Vagina (tissue), 2 donors: ENCODE measurements at places on chromosomes 13 and 19.

DNA sequence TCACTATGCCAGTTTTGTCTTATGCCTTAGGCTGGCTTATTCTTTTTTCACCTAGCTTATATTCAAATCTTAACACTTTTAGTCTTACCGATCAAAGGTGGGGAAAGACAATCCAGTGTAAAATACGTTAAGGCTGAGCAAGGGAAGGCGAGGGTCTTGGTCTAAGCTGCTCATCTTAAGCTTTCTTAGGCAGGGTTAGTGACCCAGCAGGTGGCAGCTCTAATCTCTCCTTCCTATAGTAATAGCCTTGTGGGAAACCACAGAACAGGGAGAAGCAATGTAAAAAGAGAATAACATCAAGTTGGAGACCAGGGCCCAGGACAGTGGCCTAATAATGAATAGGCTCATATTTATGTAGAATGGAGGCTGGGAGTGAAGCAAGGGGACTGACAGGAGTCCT, 45.9 kb downstream of the COG3 start:
- DNase-seq = no peak

DNA sequence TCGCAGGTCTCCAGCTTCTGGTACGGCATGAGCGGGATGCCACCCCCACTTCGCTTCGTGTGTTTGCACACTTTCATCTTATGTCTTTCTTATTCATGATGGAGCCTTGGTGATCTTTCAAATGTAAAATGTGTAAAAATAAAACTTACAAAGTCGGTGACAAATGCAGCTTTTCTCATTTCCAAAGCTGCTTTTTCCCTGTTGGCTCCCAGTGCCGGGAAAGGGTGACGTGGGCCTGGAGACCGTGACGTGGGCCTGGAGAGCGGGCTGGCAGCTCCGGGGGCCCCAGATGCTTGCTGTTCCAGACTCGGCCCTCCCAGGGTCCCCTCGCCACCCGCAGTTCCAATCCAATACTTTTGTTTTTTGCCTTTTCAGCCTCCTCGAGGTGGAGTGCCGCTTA, 101.4 kb downstream of the KDM4B start:
- no peak for DNase-seq

GRCh38 chr19:46466536-46467196, 4.7 kb downstream of the PNMA8A start:
- no peak for DNase-seq

DNA sequence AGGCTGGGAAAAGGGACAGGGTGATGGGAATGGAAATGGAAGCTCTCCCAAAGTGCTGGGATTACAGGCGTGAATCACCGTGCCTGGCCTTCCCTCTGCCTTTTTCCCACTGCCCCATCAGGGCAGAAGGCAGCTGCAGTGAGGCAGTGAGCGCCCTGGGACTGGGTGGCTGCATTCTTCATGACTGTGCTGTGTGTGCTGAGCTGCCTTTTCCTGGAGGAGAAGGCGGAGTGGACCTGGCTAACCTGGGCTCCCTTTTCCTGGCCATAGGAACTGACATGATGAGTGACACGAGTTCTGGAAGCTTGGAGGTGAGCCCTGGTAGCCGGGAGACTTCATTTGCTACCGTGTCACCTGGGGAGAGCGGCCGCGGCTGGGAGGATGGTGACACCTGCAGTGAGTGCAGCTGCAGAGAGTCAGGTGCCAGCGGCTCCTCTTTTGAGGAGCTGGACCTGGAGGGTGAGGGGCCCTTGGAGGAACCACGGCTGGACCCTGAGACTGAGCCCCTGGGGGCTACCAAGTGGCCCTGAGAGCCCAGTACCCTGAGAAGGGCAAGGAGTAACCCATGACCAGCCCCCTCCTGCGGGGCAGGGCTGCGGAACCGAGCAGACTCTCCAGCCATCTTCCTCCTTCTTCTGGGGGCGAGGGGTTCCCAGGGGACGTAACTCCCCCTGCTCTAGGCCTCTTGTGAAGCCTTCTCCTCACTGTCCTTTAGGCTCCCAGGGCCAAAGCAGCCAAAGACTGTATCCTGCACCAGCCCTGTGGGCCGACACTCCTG, 26.3 kb upstream of the ZNF492 start:
- peak; percentile 74 for DNase-seq

GRCh38 chr13:99296398-99296797, 10.8 kb downstream of the GPR183 start:
- no peak for DNase-seq

GRCh38 chr19:51789061-51789795, 5.7 kb upstream of the FPR3 start:
- DNase-seq = no peak

DNA sequence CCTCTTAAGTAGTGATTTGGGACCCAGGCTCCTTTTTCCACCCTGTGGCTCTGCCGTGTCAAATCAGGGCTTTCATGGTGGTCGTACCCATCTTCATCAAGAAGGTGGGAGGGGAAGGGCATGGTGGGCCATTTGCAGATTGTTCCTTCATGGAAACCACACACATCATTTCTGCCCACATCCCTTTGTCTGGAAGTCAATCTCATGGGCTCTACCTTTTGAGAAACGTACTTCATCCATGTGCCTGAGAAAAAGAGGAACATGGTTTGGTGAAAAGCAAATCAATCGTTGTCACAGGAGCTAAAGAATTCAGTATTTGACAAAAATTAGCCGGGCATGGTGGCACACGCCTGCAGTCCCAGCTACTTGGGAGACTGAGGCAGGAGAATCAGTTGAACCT, 233.4 kb downstream of the FOXO1 start:
- no peak for DNase-seq

DNA sequence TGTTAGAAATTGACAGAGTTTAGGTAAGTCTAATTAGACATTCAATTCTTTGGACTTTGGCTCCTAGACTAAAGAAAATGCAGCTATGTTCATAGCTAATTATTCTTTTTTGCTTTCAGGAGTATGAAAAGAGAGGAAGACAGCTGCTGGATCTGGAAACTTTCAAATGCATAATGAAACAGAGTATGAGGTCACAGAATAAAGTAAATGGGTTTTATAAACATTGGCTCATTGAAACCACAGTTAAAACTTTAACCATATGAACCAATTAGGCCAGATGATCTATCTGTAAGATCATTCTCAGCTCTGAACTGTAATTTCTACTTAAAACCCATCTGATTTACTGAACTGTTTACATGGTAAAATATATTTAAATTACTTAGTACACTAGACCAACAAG, 82.7 kb downstream of the TEX26 start:
- no peak for DNase-seq

- DNase-seq = no peak
Observed at GRCh38 chr13:109026266-109026665, 396.9 kb downstream of the MYO16 start.

DNA sequence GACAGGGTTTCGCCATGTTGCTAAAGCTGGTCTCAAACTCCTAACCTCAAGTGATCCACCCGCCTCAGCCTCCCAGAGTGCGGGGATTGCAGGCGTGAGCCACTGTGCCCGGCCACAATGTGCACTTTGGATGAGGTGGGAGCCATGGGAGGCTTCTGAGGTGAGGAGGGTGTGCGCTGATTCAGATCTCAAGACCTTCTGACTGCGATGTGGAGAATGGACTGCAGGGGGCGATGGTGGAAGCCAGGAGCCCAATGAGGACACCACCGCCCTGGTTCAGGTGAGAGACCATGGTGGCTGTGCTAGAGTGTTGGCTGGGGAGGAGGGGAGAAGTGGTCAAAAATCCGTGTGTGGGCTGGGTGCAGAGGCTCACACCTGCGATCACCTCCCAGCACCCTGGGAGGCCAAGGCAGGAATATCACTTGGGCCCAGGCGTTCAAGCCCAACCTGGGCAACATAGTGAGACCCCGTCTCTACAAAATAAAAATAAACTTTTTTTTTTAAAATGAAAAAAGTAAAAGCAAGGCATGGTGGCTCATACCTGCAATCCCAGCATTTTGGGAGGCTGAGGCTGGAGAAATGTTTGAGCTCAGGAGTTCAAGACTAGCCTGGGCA, 5.6 kb downstream of the INAFM1 start:
- DNase-seq = no peak

GRCh38 chr13:84524586-84524985, 642.3 kb upstream of the SLITRK1 start:
- DNase-seq = no peak

GRCh38 chr13:75960538-75960994, 324.4 kb downstream of the LMO7 start:
- DNase-seq = no peak

- DNase-seq = no peak
Observed at GRCh38 chr19:19580418-19580817, 38.1 kb downstream of the PBX4 start.

DNA sequence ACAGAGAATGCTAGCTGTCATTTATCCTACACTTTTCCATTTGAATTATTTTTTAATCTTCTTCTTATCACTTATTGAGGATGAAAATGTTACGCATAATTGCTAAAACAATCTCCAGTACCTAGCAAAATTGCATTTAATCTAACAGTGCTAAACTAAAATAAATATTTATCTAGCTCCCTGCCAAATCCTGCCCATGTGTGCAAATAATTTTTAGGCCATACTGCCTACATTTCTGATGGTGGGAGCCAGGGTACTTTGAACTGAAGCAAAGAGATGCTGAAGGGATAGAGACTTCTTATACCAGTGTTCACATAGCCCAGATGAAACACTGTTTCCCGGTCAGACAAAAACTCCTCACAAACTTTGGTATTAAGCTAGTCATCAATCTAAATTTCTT, 1268.7 kb upstream of the PCDH20 start:
- no peak for DNase-seq

DNA sequence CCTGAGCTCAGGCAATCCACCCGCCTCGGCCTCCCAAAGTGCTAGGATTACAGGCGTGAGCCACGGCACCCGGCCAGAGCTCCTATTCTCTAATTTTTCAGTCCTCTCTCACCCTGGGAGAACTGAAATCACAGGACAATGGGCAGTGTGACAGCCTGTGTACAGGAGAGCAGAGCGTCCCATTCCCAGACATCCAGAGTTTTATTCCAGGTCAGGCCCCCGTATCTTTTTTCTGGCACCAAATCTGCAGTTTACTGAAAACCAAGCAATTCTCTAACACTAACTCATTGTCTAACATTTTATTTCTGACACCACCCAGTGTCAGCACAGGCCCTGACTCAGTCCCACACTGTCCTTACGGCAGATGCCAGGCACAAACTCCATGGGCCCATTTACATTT, 6.7 kb downstream of the ZNF708 start:
- no peak for DNase-seq

- no peak for DNase-seq
Observed at GRCh38 chr13:23578411-23579071, 8.3 kb downstream of the TNFRSF19 start.

- DNase-seq = no peak
Observed at GRCh38 chr13:91557328-91558090, 159.1 kb downstream of the GPC5 start.

DNA sequence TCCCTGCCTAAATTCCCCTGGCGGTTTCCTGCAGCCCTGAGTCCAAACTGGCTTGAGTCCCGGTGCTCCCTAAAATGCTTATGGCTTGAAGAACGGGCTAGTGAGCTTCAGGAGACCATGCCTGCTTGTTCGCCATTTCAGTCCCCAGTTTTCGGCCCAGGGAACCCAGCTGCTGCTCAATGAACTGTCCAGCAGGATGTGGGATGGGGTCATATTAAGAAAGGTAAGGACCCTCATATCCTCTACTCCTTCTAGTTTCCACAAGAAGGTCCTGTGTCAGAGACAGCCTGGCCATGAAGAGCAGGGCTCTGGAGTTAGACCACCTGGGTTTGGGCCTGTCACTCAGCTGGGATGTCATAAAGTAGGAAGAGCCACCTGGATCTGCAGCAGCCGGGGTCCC, 17.0 kb upstream of the SPC24 start:
- DNase-seq = no peak

DNA sequence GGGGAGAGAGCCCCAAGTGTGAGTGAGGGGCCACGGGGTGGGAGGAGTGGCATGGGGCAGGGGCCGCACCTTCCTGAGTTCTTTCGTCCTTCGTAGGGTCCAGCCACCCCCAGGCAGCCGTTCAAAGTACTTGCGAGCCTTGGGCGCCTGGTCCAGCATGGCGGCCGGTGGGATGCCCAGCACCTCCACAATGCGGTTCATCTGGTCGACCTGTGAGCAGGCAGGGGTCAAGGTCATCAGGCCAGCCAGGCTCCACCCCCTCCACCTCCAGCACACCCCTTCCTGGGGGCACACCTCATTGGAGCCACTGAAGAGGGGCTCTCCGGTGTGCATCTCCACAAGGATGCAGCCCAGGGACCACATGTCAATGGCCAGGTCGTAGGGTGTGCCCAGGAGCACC, 6.7 kb downstream of the DYRK1B start:
- no peak for DNase-seq

- no peak for DNase-seq
Observed at GRCh38 chr13:77919246-77919920, 752 bp upstream of the EDNRB start.

- no peak for DNase-seq
Observed at GRCh38 chr19:469833-470232, 9.0 kb upstream of the SHC2 start.

DNA sequence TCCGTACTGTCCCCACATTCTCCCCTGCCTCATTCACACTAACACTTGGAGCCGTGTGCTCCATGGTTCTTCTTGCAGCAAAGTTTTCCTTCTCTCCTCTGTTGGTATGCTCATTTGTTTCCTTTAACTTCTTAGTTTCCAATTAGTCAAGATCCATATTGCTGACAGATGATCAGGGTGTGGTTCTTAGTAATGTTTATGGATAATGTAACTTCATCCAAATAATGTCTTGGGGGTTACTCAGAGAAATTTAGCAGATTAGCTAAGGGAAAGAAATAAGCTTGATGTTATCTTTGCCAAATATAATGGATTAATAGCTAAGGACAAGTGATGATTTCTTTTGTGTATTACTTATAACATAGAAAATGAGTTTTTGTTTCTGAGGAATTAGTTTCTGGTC, 174.4 kb downstream of the NUFIP1 start:
- DNase-seq = no peak

DNA sequence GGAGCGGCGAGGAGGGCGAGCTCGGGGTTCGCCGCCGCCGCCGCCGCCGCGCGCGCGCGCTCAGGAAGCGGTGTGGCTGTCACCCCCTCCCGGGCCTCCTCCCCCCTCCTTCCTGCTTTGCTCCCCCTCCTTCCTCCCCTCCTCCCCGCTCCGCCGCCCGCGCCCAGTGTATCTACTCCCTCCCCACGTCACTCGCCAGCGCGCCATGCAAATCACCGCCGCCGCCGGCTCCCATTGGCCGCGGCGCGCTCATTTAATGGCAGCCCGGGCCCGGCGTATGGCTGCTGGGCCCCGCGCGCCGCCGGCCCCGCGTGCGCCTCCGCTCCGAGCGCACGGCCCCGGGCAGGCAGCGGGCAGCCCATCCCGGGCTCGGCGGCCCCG, 335 bp upstream of the SOX1 start:
- DNase-seq = no peak
